ENCODE measurements at places on chromosomes 13 and 19.

DNA sequence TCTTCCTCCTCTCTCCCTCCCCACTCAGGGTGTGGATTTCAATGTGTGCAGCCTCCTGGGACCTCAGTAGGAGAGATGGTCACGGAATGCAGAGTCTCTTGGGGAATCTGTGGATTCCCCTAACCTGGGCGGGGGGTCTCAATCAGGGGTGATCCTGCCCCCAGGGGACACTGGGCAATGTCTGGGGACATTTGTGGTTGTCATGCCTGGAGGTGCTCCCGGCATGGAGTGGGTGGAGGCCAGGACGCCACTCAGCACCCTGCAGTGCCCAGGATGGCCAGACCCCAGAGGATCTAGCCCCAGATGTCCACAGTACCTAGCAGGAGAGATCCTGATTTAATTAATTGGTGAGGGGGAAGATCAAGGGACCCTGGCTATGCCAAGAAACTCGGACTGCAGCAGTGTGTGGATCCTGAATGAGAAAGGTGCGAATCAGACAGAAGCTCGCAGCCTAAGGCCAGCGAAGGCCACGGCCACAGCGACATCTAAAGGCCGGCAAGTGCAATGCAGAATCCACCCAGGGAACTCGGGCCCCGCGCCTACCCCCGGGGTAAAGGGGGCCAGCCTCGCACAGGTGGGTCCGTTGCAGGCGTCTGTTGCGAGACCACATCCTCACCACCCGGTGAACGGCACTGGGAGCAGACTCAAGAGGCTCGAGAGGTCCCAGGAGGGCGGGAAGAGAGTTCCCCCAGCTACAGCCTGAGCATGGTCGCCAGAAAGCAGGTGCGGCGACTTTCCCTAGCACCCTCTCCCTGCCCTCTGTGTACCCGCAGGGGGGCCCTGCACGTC lies 88.8 kb downstream of the GNG7 start:
- DNase-seq = no peak

- no peak for DNase-seq
Observed at GRCh38 chr13:99378985-99379733, 72.0 kb upstream of the GPR183 start.

- no peak for DNase-seq
Observed at GRCh38 chr13:33367926-33368325, 82.4 kb upstream of the STARD13 start.

GRCh38 chr13:94209117-94209516 lies 270.4 kb downstream of the DCT start:
- no peak for DNase-seq

- no peak for DNase-seq
Observed at GRCh38 chr13:34620074-34620850, 321.8 kb upstream of the NBEA start.

DNA sequence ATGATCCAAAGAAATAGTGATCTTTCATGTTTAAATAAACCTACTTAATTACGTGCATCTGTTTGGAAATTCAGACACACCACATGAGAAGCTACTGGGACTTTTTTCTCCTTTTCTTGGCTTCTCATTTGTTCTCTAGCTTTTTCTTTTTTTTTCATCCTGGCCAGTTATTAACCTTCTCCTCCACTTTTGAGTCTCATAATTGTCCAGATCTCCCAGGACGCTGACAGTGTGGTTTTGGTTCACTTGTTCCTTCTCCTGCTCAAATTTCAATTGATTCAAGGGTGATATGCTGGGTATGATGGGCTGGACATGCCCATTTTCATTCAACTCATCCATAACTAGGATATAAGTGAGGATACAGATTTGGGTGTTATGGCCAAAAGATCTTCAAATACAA lies 152.3 kb downstream of the TM9SF2 start:
- DNase-seq = no peak

DNA sequence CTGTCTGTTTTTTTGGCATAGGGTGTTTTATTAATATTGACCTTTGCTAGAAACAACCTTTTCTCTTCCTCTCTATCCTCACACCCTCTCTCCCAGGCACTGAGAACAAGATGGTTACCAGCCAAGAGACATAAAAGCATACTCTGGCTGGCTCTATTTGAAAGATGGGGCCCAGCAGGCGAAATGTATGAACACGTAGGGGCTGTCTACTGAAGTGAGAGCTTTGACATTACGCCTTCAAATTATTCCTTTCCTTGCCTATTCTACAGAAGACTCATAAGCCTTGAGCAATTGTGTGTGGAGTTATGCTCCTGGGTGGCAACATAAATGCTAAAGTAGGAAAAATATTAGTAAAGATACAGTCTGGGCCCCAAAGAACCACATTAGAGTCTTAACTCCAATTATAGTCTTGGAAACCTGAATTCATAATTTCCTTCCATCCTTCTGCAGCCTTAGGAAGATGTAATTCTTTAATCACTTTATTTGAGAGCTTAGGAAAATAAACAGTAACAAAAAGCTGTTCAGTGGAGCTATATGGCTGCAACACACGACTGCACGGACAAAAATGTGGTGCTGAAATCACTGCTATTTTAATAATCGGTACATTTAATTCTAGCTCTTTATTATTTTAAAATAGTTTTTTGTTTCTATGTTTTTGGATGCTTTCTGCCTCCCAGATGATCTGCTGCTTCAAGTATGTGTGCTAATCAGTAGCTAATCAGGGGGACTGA lies 122.3 kb upstream of the RNF113B start:
- DNase-seq = no peak

- no peak for DNase-seq
Observed at GRCh38 chr19:524062-524674, 7.4 kb upstream of the CDC34 start.

- DNase-seq = no peak
Observed at GRCh38 chr19:55344444-55344843, 4.8 kb downstream of the KMT5C start.

DNA sequence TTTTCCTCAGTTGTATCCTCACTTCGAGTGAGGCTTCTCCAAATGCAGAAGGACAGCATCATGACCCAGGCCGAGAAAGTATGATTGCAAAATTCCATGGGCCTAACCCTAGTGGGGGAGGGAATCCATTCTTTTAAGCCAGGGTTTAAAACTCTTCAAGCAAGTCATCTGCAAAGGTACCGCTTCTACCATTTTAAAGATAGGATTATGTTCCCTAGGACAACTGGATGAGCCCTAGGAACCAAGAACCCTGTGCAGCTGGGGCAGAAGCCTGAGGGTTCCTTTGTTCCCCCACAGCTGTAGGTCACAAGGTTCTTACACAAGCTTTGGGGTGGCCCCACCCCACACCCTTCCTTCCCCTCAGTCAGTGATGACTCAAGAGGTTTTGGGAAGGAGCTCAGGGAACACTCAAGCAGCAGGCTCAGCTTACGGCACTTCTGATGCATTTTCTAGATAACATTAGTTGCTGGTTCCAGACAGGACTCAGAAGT lies 13.5 kb downstream of the ARL11 start:
- peak; percentile 57 for DNase-seq

- no peak for DNase-seq
Observed at GRCh38 chr19:1370579-1371361, 12.9 kb upstream of the NDUFS7 start.

DNA sequence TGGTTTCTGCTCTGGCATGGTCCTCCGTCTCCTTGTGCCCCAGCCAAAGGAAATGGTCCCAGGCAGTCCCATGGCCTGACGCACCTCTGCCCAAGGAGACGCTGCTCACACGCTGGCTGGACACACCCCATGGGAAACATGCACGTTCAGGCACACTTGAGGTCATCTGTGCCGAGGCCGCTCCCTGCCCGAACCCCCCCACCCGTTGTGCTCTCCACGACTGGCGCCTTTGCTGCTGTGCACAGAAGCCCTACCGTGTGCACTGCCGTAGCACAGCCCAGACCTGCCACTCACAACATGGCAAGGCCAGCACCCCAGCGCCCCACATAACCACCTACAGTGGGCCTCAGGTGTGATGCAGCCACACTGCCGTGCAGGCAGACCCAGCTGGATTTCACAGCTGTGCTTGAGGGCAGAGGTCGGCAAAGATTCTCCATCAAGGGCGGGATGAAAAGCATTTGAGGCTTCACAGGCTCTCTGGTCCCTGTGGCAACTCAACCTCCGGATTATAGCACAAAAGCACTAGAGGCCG lies 65.7 kb downstream of the SPACA7 start:
- DNase-seq = no peak

DNA sequence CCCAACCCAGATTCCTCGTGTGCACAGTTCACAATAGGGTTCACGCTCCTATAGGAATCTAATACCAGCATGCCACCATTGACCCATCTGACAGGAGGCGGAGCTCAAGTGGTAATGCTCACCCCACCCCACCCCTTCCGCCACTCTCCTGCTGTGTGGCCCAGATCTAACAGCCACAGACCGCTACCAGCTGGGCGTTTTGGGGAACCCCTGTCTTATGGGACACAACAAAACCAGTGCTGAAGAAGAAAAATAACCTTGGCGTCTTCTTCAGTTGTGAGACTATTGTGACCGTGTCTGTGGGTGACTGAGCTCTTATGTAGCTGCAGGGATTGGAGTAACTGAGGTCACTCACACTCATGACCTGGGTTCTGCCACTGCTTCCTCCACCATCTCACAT lies 5.2 kb upstream of the OR10H1 start:
- DNase-seq = no peak

DNA sequence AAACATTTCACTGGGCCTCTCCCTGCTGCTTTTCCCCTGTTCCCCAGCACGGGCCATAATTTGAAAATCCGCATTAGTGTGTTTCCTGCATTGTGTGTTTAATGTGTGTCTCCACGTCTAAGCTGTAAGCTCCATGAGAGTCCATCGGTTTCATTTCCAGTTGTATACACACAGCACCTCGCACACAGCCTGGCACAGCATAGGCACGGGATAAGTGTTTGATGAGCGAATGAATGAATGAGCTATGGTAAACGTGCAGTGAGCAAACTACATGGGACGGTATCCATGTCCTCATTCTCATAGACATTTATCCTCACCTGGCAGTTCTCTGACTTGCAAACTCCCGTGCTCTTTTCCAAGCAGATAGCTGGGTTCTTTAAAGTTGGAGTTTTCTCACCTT lies 106.1 kb downstream of the RAB20 start:
- DNase-seq = no peak

GRCh38 chr13:91017031-91017668 lies 330.3 kb upstream of the MIR17HG start:
- DNase-seq = no peak

GRCh38 chr19:55018633-55019032 lies 19.4 kb downstream of the GP6 start:
- DNase-seq = no peak

DNA sequence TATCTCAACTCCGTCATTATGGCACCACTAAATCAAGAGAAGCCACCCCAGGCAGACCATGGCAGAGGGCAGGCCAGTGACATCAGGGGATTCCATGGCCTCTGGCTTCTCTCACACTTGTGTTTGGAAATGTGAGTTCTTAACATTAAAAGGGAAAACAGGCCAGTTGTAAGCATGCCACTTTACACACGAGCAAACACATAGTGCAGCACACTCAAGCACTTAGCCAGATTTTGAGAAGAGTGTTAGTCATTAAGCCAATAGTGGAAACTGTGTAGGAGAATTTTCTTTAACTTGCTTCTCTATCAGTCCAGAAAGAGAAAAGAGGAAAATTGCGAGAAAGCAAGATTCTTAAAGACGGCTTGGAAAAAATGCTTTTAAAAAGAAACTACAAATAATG lies 401.5 kb downstream of the TDRD3 start:
- no peak for DNase-seq

GRCh38 chr13:29925457-29926097 lies 75.2 kb upstream of the UBL3 start:
- DNase-seq = peak; percentile 76

DNA sequence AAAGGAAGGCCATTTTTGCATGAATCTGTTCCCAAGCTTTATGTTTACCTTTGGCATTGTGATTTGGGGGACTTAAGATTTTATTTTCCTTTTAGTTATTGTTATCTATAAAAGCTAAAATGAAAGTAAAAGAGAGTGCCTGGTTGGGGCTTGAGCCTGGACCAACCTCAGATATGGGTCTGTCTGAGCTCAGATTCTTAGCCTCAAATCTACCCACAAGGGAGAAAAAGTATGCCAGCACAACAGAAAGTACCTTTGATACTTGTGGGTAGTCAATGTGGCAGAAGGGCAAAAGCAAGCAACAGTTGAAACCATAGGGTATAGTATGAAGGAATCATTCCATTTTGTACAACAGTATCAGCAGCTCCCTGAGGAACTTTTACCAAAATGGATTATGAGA lies 26.6 kb upstream of the KBTBD6 start:
- DNase-seq = no peak

- DNase-seq = peak; percentile 40
Observed at GRCh38 chr19:19119325-19120237, 18.7 kb downstream of the TMEM161A start.

- DNase-seq = no peak
Observed at GRCh38 chr13:112760435-112760834, 70.6 kb downstream of the ATP11A start.

DNA sequence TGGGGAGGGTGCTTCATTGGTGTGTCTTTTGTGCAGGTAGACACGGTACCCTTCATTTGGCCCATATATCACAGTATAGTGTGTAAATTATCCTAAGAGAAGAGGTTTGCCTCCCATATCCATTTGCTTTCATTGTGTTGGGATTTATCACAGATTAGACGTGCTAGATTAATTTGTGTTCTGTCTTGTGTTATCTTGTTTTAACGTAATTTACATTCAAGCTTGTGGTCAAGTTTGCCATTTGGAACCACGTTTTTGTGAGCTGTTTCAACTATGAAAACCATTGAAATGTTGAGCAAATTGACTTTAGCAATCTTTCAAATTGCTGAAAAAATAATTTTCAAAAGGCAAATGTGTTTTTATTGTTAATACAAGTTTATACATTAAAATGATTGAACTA lies 1826.5 kb downstream of the SLITRK5 start:
- DNase-seq = no peak

DNA sequence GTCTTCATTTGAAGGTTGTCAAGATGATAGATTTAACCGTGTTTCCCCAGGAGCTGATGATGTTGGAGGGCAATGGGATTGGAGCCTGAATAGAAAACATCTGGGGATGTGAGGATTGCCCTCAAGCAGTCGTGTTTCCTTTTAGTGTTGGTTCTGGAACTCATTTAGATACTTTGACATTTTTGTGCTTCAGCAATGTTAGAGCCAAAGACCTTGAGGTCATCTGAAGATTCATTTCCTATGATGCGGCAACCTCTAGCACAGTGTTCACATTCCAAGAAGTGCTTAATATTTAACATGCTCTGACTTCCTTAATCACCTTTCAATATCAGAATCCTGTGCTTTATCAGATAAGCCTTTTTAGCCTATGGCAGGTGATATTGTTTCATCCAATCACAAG lies 82.7 kb downstream of the SLC10A2 start:
- DNase-seq = no peak
